T-helper 9 cell (primary cell): ENCODE measurements at places on chromosomes 7 and 10.

GRCh38 chr7:149310113-149310836 is 48.3 kb downstream of the ZNF783 start:
- DNase-seq, result no peak

DNA sequence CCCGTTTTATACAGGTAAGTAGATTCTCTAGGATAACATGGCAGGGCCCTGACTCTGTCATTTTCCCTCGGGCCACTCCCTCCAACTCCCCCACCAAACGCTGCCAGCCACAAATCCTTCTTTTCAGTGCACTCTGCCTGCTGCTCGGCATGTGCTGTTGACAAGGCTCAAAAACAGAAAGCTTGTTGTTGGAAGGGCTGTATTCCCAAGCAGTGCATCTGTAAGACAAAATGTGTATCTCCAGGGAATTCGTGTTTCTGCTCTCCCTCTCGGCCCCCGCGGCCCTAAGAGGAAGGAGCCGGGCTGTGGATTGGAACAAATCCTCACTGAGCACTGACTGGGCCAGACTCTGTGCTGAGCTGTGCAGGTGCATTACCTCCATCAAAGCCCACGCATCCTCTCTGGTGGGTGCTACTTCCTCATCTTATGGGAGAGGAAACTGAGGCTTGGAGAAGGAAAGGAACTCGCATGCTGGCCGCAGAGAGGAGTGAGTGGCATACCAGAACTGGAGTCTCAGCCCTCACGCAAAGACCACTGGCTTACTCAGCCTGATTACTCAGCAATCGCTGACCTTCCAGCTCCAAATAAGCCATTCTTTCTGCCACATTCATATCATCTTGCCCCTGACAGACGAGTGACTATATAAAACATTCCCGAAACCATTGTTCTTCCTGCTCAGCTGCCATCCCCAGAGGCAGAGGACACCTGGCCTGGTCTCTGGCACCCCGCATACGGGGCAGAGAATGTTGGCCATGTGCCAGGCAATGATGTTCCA is 33.5 kb upstream of the ENO4 start:
- no peak for DNase-seq

- no peak for DNase-seq
Measured at GRCh38 chr7:142385491-142386340, 127.9 kb upstream of the PRSS58 start.

DNA sequence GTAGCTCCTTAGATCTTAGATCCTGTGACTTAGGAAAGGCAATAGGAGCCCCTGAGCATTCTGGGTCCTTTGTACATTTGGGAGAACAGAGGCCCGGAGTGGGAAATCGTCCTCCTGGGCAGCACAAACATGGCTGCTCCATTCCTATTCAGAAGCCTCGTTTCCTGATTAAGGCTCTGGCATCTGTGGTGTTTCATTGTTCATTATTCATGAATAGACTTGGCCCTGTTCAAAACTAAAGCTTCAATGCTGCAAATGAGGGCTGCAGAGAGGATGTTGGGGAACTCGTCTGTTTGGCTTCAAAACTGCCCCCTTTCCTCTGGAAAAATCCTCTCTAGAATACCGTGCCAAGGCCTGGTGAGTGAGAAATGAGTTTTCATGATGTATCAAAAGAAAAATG is 3.4 kb upstream of the HTRA1 start:
- DNase-seq, result no peak

DNA sequence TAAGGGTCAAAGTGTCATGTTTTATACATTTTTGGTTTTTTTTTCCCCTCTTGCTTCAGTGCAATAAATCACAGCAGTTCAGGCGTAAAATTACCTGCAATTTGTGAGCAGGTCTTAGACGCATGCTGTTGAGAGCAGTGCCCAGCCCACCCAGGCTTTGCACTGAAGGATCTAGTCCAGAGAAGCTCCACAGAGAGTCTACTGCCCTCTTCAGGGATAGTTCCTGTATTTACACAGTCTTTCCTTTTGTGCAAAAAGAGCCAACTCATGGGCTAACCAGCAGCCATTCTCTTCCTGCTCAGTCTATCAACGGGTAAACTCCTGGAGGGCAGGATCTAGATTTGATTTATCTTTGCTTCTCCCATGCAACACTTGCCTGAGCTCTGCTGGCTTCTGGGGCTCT is 82.2 kb upstream of the NAMPT start:
- no peak for DNase-seq

GRCh38 chr10:71797533-71798307 is 24.4 kb upstream of the VSIR start:
- DNase-seq, result no peak

GRCh38 chr7:88218836-88219605 is 817 bp downstream of the SRI start:
- DNase-seq, result peak; percentile 14

- no peak for DNase-seq
Measured at GRCh38 chr7:116500078-116500853, 728 bp downstream of the CAV2 start.

GRCh38 chr10:25177754-25178135 is 2.9 kb downstream of the GPR158 start:
- DNase-seq, result no peak

- DNase-seq, result no peak
Measured at GRCh38 chr10:44101082-44101481, 283.8 kb downstream of the CXCL12 start.

DNA sequence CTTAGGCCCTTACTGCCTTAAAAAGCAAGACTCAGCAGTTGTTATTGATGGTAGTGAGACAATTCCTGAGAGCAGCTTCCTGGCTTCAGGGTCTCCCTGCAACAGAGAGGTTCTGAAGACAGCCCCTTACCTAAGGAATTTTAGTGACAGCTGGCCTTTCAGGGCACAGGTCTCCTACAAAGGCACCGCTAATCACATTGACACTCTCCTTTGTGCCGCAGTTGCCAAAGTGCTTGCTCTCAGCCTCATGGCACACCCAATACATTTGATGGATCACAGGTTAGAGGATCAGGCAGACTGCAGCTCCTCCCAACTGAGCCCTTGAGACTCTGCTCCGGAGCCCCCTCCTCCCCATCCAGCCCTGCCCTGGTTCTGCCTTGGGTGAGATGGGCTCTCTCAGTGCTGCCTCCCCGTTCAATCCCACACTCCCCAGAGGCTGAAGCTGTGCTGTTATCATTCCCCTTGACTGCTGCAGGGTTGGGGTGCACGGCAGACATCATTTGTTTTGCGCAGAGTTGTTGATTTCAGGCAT is 198.2 kb downstream of the EMX2 start:
- no peak for DNase-seq

DNA sequence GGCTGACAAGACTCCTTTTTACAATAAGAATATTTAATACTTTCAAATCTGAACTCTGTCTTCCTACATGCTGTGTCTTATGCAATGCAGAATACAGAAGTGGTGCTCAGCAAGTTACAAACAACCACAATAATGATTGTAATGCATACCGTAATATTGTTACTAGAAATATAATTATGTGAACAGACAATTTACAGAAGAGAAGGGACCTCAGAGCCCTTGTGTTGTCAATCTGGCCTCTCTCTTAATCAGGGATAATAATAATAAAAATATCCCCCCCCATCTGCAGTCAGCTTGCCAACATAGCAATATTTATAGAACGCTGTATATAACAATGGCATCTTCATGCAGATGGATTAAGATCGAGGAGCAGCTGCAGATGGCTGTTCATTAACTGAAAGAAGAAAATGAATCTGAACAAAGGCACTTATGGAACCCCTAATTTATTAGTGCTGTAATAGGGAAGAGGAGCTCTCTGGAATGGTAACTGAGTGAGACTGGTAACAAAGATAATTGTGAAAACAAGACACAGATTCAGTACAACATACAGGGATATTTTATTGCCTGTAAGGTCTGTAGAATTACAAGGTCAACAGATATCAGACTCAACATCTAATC is 106.3 kb downstream of the TMEM26 start:
- DNase-seq, result no peak

DNA sequence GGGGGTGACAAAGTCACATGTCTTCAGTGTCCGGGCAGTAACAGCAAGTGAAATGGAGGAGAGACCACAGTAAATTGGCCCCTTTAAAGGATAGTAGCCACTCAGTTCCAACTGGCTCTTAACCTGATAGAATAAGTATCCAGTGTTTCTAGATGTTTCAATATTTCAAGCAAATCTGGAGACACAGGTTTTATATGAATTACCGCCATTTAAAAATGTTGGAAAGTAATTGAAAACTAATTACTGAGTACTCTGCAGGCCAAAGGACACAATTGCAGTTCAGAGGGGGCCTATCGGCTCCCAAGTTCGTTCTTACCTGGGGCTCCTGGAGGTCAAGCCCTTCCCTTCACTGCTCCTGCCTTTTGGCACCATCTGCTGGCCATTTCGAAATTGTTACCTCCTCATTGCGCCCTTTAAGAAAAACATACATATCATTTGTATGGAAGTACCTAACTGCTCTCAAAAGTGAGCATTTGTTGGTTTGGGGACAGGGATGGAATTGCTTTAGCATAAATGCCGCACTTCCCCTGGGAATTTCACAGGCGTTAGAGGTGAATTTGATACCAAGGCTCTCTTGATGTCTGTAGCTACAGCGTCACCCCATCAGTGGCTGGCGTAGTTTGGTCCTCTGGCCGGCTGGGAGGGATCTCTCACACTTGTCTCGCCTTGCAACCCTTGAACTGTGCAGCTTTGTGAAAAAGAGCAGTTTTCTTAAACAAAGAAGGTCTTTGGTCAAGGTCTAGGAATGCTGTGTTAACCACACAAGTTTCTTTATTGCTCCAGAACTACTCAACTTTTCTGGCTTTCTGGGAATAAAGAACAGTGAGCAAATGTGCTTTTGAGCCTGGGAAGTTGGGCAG is 220.0 kb downstream of the ARHGAP21 start:
- no peak for DNase-seq

DNA sequence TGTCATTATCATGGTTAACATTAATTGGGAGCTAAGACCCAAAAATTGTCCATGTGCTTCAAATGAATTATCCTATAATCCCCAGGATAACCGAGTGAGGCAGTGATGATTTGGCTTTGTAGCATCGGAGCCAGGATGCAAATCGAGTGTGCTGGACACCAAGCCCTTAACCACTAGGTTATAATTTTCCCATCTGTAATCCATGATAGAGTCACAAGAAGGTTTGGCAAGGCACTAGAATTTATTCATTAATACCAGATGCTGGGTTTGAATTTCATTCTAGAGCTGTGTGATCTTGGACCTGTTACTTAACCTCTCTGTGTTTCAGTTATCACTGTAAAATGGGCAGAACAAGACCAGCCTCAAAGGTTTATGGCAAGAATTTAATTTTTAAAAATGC is 21.0 kb upstream of the ITGB1 start:
- DNase-seq, result no peak

GRCh38 chr10:132912713-132913558 is 29.4 kb downstream of the CFAP46 start:
- no peak for DNase-seq

GRCh38 chr10:6657196-6657595 is 77.1 kb upstream of the PRKCQ start:
- no peak for DNase-seq

DNA sequence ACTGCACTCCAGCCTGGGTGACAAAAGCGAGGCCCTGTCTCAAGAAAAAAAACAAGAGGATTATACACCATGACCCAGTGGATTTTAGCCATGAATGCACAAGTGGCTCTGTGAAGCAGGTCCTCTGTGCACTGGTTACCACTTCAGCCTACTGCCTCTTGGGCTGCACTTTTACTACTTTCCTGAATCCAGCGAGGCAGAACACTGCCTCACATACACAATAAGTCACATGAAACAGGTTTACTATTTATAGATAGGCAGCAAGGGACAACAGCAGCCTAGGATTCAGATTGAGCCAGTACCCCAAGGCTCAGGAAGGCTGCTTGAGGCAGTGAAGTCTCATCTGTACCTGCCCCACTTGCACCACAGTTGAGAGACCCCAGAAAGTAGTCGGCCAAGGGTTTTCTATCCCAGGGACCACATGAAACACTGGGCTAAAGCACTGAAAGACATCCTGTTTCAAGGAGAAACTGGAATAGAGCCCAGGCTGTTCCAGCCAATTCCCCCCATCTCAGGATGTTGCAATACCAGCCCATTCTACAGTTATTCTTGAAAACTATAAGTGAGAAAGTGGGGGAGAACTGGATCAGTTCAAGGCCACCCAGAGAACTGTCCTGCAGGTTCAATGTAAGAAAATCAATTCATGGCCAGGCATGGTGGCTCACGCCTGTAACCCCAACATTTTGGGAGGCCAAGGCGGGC is 10.3 kb upstream of the OGDH start:
- DNase-seq, result no peak

DNA sequence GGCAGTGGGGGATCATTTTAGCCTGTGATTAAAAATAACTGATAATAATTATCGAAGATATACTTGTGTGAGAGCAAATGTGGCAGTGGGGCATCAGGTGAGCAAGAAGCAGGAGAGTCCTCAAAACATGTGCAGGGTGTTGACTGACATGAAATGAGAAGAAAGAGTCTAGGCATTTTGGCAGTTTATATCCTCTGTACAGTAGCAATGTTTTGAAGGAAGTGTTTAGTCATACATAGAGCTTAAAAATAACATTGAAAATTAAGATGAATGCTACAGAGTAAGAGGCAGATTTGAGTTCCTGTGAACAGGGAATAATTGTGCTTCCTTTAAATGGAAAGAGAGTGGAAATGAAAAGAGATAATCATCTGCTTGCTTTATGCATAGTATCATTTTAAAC is 47.4 kb downstream of the VPS50 start:
- DNase-seq, result no peak

GRCh38 chr10:114694752-114695151 is 36.7 kb upstream of the ABLIM1 start:
- peak; percentile 9 for DNase-seq

- DNase-seq, result no peak
Measured at GRCh38 chr10:21150166-21150565, 253.1 kb upstream of the NEBL start.

GRCh38 chr7:101564778-101565211 is 64.3 kb downstream of the MYL10 start:
- DNase-seq, result no peak

GRCh38 chr7:16261100-16261499 is 160.2 kb downstream of the CRPPA start:
- no peak for DNase-seq

DNA sequence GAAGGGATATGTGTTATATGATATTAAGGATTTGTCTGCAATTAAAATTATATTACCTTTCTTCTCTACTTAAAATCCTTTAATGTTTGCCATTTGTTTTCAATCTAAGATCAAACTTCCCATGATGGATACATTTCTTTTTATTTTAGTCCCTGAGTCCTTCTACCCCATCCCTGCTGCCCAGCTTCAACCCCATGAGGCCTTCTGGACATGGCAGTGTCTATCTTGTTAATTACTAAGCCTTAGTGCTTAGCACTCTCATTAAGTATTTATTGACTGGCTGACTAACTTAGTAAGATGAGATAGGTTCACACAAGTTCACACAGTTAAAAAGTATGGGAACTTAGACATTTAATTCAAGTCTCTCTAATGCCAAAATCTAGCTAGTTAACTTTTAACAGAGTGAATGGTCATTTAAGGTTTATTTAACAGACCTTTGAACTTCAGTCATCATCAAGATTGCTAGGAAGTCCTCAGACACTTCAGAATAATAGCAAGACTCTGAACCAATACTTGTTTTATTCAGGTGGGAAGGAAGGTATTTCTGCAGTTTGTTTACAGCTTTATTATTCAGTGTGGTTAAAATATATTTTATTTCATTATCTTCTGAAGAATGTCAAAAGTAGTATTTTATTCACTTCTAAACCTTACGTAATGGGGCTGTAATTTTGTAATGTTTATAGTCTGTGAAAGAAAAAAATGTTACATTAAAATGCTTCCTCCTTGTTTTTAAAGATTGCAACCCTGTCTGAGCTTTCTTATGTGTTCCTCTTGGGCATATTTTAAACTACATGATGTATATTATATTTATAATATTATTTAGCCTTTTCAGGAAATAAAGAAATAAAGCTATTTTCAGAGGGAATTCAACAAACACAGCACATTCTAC is 848.9 kb downstream of the REEP3 start:
- no peak for DNase-seq

- DNase-seq, result no peak
Measured at GRCh38 chr7:73891178-73891885, 30.4 kb downstream of the TMEM270 start.
